ENCODE measurements at places on chromosomes 5 and 9. TPM values are rescaled to one million over a fixed set of nuclear protein-coding genes. Genes with fewer than 3 reads are reported as not detected.

GRCh38 chr9:28342815-28343338 is 769.6 kb upstream of the C9orf72 start:
- ATAC-seq = no peak

GRCh38 chr5:1156033-1156753 is 44.3 kb upstream of the SLC12A7 start:
- ATAC-seq = no peak

GRCh38 chr5:67000794-67001475 is 195.7 kb downstream of the CD180 start:
- no peak for ATAC-seq

GRCh38 chr9:17839776-17840175 is 260.9 kb downstream of the SH3GL2 start:
- no peak for ATAC-seq

DNA sequence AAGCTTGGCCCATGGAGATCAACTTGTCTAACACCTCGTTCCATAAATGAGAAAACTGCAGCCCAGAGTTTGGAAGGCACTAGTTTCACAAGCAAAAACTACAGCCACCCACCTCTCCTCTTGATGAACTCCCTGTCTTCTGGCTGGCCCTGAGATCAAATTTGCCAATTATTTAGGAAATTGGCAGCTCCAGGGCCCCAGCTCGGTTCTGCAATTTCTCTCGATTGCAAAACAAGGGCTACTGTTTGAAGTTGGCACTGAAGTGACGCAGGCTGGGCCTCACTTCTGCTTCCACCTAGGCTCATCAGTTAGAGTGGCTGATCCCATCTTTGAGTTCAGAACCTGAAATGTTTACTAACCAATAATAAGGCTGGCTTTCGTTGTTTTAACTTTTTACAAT is 3.7 kb upstream of the GPX3 start:
- peak; percentile 49 for ATAC-seq

- ATAC-seq = no peak
Observed at GRCh38 chr5:115796656-115797055, 19.8 kb downstream of the CDO1 start.

GRCh38 chr5:146703499-146703898 is 175.1 kb downstream of the PPP2R2B start:
- no peak for ATAC-seq

DNA sequence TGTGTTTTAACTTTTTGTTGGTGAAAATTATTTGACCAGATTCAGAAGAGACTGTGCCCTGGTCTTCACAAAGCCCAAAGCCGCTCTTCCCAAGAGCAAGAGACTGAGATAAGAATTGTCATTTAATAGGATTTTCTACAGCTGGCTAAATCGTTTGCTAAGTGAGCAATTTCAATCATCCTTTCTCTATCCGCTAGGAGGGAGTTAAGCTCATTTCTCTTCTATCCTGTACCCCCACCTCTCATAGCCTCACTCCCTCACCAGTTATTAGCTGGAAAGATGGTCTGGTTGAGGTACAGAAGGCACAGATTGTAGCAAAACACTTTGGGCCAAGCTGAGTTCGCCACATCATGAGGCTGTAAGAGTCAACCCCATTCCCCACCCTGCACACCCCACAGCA is 43.0 kb upstream of the SIL1 start:
- ATAC-seq = no peak

DNA sequence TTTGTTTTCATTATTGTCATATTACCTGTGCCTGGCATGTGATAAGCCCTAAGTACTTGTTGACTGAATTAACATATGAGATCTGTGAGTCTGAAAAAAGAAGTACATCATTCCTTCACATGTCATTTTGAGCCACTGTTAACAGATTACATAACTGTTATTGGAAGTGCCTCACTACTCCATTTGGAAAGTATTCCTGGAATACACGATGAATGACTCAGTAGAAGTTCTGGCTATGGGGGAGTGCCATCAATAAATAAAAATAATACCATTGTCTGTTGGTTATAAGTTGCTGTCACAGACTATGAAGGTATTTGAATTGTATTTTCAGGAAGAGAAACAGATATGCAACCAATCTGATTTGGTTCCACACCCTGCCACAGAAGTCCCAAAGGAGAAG is 12.9 kb downstream of the NIPSNAP3B start:
- ATAC-seq = no peak

DNA sequence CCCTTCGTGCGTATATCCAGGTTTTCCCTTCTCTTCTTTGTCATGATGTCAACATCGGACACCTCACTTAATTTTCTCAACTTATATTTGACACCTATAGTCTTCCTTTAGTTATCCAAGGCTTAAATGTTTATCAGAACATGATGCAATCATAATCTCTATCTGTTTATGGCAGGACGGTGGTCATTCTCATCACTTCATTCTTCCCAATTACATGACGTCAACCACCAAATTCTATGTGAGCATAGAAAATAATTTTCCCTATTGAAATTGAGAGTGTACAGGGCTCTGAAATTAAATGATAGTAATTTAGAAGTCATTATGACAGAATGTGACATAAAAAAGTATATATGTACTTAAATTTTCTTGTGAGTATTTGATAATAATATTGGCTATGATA is 345.4 kb downstream of the CDH9 start:
- no peak for ATAC-seq

DNA sequence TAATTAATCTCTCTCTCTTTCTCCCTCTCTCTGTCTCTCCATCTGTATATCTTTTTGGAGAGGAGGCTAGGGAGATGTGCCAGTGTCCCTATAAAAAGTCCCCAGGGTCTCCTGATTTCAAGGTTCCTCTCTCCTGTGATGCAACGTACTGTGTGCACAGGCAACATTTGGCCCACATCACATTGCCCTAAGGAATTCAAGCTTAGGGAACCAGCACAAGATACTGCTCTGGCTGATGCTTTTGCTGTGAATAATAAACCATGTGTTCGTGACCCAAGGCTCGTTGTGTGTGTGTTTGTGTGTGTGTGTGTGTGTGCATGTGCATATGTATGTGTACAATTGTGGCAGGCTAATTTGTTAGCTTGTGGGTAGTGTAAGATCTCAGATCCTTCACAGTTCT is 9.7 kb downstream of the SPATA9 start:
- peak; percentile 42 for ATAC-seq

GRCh38 chr5:137700282-137700680 is 35.6 kb downstream of the KLHL3 start:
- ATAC-seq = no peak

GRCh38 chr9:84139296-84140070 is 158.9 kb downstream of the RMI1 start:
- ATAC-seq = no peak

DNA sequence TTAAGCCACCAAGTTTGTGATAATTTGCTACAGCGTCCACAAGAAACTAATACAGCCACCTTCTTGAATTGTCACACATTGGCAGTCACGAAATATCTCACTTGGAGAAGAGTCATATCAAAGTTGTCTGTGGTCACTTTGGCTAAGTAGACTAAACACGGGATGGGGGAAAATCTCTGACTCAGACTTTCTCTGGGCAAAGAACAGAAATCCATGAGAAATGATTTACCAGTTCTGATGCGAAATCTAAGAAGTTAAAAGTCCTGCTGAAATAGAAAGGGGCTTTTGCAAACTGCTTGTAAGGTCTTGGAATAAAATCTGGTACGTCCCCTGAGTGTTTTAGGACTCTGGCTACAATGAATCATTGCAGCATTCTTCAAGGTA is 158.4 kb downstream of the COL23A1 start:
- ATAC-seq = no peak

GRCh38 chr5:50663636-50664035 is 2.8 kb upstream of the PARP8 start:
- ATAC-seq = no peak

GRCh38 chr5:139914218-139914807 is 118.7 kb downstream of the PSD2 start:
- ATAC-seq = no peak

GRCh38 chr9:119802621-119803020 is 433.4 kb upstream of the BRINP1 start:
- ATAC-seq = peak; percentile 81

- ATAC-seq = no peak
Observed at GRCh38 chr9:130707225-130707976, 13.8 kb downstream of the EXOSC2 start.

Gene MRPS30
- 63.8 TPM for total RNA-seq

Gene LRRC14B
- total RNA-seq = not detected

Gene QRFP
- not detected for total RNA-seq

Gene PTGDS
- 7.4 TPM for total RNA-seq

Gene BTNL3
- not detected for total RNA-seq

Gene DNLZ
- 16.7 TPM for total RNA-seq

Gene DDX4
- total RNA-seq = not detected

Gene TAF11L10
- not detected for total RNA-seq

Data from gastroesophageal sphincter (tissue), 4 donors.